ENCODE measurements at places on chromosomes 6 and 20.

DNA sequence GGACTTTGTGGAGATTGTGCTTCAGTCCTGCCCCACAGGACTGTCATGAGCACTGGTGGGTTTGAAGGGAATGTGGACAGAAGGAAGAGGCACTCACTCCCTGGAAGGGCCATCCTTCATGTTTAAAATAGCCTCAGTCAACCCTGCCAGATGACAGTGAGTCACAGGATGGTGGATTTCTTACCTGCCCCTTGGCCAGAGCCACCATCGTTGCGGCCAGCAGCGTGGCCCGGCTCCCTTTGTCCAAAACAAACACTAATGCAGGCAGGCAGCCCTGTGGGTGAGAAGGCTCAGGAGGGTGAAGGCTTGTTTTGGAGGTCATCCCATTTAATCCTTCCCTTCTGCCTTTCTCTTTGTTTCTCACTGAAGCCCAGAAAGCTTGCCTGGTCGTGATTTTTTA lies 422.7 kb downstream of the CD83 start:
- DNase-seq = no peak

- DNase-seq = peak; percentile 10
Measured at GRCh38 chr6:144675231-144675861, 390.2 kb downstream of the UTRN start.

- DNase-seq = no peak
Measured at GRCh38 chr20:50604451-50604850, 86.9 kb downstream of the RIPOR3 start.

DNA sequence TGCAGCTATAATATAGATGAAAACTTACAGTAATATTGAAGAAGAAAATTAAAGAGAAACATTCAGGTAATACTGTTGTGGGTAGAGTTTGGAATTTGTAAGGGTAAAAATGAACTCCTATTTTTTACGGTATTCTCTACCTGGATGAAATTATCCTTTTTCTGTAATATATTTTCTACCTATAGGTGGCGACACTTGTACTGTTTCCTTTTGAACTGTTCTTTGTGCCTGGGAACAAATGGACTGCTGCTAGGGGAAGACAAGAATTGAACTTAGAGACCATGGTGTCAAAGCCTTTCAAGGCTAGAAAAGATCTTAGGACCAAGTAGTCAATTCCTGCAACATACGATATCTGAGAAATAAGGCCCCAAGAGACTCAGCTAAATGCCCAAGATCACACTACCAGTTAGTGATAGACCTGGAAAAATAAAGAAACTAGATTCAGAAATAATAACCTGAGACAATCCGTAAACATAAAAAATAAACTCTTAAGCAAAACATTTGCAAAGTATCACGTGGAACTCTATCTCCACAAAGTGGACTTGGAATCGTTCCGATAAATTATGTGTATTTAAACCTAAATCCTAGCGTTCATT lies 383.8 kb downstream of the TFAP2A start:
- no peak for DNase-seq

GRCh38 chr6:52726741-52727535 lies 36.3 kb downstream of the GSTA2 start:
- no peak for DNase-seq

- DNase-seq = no peak
Measured at GRCh38 chr20:8062756-8063155, 43.2 kb upstream of the TMX4 start.

DNA sequence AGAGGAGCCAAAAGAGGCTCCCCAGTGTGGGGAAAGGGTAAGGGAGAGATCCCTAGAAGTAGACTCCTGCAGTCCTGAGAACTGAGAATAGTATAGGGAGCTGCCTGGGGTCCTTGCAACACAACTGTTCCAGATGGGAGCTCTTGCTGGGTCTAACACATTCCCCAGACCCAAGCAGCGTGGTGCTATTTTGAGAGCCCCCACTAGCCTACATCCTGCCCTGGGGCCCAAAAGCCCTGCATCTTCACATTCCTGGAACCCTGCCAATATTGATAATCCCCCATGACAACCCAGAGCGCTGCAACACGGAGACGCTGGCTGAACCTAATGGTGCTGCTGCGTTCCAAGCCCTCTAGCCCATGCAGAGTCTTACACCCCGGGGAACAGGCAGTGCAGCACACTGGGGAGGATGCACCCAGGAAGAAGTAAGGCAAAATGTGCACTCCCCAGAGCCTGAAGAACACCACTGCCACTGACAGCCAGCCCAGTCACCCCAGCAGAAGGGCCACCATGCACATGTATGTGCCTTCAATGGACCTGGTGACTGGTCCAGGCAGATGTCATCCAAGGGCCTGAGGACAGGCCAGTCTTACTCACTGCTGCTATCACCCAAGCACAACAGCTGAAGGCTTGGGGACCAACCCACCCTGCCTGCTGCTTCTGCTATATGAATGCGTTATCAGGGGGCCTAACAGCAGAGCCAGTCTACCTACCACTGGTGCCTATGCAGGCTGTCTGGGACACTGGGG lies 7.0 kb upstream of the RNF217 start:
- DNase-seq = no peak

- DNase-seq = no peak
Measured at GRCh38 chr6:158850807-158851115, 31.6 kb upstream of the EZR start.

DNA sequence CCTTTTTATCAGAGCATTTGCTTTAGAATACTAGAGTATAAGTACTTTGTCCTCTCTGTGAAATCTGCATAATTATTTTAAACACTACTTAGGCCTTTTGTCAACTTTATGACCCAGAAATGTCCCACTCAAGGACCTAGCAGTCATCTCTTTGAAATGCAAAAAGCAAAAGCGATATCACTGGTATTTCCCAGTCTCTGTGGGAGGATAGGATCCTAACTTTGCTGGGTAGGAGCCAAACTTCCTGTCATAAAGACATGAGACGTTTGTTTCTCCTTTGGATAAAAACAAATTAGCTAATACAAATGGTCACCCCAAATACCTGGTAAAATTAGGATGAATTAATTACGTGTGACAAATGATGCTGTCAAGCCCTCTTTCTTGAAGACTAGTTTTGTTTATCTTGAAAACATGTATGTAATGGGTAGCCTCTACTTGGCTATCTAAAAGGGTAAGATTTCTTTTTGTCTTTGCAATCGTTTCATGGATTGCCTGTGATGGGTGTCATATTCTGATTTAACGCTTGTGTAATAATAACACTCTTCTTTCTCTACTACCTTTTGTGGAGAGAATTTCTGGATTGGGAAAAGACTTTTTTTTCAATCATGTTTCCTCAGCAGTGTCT lies 36.2 kb downstream of the DCDC2 start:
- DNase-seq = no peak

Measured in activated naive CD8-positive, alpha-beta T cell treated with anti-CD3 and anti-CD28 coated beads for 36 hours (primary cell).